Testis (tissue), 5 donors: ENCODE measurements at places on chromosomes 1 and 21. TPM values are rescaled to one million over a fixed set of nuclear protein-coding genes. Genes with fewer than 3 reads are reported as not detected.

DNA sequence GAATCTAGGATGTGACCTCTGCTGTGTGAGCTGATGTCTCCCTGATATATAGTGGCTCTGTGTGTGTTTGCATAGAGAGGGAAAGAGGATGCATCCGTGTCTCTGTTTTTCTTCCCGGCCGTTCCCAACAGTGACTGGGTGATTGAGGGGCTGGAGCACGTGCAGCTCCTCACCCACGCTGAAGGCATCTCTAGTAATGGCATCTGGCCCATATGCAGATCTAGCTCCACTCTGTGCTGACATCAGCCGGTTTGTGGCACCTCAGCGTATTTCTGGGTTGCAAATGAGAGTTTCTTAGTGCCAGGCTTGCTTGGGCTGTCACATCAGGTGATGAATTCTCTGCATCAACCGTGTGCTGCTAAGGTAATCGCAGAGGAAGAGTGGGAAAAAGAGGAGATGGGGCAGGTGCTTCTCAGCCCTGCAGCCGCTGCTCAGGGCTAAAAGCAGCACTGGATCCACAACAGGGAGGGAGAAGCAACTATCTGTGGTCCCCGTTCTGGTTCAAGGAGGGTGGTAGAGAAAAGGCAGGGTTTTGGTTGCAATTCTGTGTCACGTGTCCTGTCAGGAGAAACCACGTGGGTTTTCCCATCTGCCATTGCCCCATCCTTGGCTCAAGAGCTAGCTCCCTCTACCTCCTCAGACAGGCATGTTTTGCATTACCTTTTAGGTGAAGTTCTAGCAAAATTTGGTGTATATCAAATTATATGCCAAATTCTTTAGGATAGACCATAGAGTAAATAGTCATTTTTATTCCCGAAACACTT is 282.9 kb downstream of the PBX1 start:
- no peak overlapping the region for H3K4me3 ChIP-seq

- H3K27me3 ChIP-seq: no peaks in the 10 kb centered on the region
- no peak overlapping the region for H3K4me3 ChIP-seq
- no peaks in the 10 kb centered on the region for H3K4me1 ChIP-seq
- H3K36me3 ChIP-seq: no peaks in the 10 kb centered on the region
- H3K27ac ChIP-seq: no peak overlapping the region
- DNase-seq: no peak
These were observed 75.3 kb downstream of the KCNK1 start for GRCh38 chr1:233689017-233689747.

DNA sequence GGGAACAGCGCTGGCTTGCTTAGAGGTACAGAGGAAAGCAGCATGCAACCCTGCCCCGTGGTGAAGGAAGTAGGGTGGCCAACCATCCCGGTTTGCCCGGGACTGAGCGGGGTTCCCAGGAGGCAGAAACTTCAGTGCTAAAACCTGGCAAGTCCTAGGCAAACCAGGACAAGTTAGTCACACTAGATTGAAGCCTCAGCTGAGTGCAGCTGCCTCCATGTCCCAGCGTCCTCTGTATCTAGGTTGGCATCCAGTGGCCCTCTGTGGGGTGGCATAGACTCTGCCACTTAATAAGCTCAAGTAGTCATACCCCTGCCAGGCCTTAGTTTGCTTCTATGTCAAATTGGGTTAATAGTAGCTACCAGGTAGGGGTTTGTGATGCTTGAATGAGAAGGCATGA is 67.1 kb downstream of the ATP2B4 start:
- H3K27ac ChIP-seq: peak overlapping the region; percentile 79
- no peak overlapping the region for H3K4me3 ChIP-seq
- H3K4me1 ChIP-seq: peaks cover 58% of the 10 kb centered on the region
- H3K27me3 ChIP-seq: no peaks in the 10 kb centered on the region

GRCh38 chr1:185152187-185152767 is 4.5 kb downstream of the TRMT1L start:
- no peaks in the 10 kb centered on the region for H3K27me3 ChIP-seq
- no peaks in the 10 kb centered on the region for H3K36me3 ChIP-seq
- H3K27ac ChIP-seq: no peak overlapping the region
- peaks cover 17% of the 10 kb centered on the region for H3K4me1 ChIP-seq
- no peak overlapping the region for H3K4me3 ChIP-seq

DNA sequence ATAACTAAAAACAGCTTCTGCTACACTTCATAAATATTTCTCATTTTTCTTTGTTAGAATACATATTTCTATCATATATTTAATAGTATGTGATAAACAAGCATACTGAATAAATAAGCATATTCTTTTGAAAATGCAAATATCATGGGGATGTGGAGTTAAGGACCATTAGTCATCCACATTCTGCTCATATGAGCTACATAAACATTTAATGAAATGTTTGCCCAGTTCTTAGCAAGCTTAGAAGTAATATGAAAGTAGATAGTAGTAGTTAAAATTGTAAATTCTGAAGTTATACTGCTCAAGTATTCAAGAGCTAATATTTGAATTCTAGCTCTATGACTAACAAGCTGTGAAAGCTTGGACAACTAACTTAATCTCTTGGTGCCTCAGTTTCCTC is 10.1 kb upstream of the GORAB start:
- H3K27me3 ChIP-seq: no peaks in the 10 kb centered on the region
- H3K36me3 ChIP-seq: no peaks in the 10 kb centered on the region
- no peak overlapping the region for H3K4me3 ChIP-seq
- H3K4me1 ChIP-seq: no peaks in the 10 kb centered on the region

KIF14 gene
- 1.8 TPM for polyA plus RNA-seq
